Iris pigment epithelial cell (primary cell): ENCODE measurements at places on chromosomes 2 and 18.

DNA sequence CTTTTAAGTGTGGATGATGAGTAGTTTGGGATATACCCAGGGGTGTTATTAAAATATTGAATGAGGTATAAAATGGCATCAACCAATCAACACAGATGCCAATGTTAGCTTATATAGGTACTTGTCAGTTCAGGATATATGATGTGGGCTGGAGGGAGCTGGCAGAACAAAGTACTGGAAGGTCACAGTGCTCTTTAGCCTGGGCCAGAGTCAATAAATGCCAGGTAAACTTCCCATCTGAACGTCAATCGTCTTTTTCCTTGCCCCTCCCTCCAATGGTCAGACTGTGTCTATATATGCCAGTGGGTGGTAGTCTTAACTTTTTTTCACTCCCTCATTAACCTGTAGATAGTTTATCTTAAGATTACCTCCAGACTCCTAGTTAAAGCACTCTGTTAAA lies 140.8 kb upstream of the RBMS1 start:
- no peak for DNase-seq

DNA sequence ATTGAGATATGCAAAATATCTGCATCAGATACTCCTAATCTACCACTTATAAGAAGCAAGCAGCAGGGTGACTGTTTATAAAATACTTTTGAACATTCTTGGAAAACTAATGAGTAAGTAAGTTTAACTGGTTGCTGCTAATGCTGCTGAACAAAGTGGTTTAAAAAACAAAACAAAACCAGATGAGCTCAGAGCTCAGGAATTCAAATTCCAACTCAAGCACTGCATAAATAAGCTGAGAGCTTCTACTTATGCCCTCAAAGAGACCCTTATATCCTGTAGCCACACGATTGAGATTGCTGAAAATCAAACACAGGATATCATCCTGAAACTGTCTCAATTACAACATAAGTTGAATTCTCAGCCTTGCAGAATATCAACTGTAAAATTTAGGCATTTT lies 62.3 kb upstream of the NYAP2 start:
- DNase-seq, result peak; percentile 93

- DNase-seq, result no peak
Observed at GRCh38 chr2:121816797-121817196, 61.3 kb downstream of the TSN start.

GRCh38 chr18:57207124-57207916 lies 60.4 kb downstream of the BOD1L2 start:
- DNase-seq, result no peak

DNA sequence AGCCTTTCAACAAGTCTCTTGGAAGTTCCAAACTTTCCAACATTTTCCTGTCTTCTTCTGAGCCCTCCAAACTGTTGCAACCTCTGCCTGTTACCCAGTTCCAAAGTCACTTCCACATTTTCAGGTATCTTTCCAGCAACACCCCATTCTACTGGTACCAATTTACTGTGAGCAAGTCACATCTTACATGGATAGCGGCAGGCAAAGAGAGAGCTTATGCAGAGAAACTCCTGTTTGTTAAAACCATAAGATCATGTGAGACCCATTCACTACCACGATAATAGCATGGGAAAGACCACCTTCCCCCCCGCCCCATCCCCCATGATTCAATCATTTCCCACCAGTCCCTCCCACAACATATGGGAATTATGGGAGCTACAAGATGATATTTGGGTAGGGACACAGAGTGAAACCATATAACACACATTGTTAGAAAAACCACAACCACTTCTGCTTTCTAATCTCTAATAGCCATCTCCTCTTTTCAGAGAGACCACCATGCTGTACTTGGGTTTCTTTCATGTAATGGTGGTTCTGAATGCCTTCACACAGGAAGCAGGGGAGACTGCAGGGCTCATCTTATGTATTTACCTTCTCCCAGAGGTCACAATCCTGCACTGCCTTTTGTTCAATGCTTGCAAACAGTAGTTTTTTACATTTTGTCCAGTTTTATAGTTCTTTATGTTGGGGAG lies 46.0 kb upstream of the CALCRL start:
- DNase-seq, result no peak

GRCh38 chr2:55158111-55158814 lies 73.8 kb downstream of the CLHC1 start:
- no peak for DNase-seq

DNA sequence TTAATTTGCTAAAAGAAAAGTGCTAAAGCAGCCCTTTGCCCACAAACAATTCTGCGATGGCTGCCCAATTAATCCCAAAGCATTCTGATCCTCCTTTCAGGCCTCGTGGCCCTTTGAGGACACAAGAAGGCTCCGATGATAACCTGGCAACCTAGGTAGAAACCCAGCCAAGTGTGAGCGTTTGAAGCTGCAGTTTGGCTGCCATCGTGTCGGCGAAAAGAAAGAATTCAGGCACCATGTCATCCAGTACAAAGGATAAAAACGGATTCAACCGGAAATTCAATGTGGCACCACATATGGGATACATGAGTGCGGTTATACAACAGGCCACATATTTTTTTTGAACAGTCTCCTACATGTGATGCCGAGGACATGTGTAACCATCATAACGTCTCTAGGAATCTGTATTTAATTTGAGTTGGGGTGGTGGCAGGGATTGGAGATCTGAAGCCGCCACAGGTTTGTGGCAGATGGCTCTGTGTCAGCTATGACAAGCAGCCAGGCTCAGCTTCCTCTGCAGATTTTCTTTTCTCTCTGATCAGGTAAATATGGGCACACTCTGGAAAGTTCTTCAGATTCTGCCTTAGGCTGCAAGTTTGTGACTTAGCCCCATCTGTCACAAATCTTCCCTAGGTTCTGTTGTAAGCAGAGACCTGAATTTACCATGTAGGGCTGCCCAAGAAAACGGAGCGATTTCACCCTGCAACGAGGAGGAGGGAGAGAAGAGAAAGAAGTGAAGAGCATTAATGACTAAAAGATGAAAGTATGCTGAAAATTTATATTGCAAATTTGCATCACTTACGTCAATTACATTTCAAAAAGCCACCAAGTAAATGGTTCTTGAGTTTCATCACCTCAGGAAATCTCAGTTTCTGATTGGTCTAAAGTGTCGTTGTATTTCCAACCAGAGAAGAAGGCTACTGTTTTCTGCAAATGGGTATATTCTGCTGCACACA lies 573.2 kb downstream of the ZEB2 start:
- DNase-seq, result no peak

GRCh38 chr2:24543252-24543651 lies 52.2 kb downstream of the NCOA1 start:
- no peak for DNase-seq

- DNase-seq, result no peak
Observed at GRCh38 chr2:233793465-233794127, 15.5 kb downstream of the MROH2A start.

GRCh38 chr2:23376972-23377371 lies 8.0 kb upstream of the KLHL29 start:
- DNase-seq, result peak; percentile 65

DNA sequence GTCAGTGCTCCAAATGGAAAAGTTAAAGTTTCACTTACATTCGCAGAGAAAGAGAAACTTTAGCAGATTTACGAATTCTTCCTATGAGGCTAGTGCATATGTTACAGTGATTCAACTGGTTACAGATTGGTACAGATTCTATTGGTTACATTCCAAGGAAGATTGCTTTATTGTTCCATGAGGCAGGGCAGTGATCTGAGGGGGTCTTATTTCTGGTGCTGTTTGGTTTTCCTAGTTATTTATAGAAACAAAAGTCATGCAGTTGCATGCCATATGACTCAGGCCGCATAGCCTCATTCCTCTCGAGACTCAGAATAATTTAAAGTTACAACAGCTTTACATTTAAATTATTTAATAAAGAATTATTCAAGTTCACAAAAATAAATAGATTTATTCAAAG lies 385.4 kb upstream of the SYT4 start:
- peak; percentile 91 for DNase-seq

GRCh38 chr2:205937211-205937610 lies 148.8 kb downstream of the INO80D start:
- no peak for DNase-seq

DNA sequence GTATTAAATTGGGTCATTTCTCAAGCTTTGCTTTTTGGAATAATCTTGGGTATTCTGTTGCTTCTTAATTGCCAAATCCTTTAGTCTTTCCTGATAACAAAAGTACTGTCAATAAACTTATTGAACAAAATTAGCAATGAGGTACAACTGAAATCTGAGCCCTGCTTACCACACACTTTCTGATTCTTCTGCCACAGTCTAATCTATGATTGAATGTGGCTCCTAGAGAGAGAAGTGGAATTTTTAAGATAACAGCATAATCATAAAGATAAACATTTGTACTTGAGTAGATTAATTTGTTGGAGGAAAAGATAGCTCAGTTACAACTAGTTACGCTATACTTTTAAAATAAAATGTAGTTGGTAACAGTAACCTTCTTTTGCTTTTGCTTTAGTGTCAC lies 354.8 kb downstream of the CELF4 start:
- DNase-seq, result no peak

GRCh38 chr2:132652474-132652873 lies 17.5 kb downstream of the LYPD1 start:
- no peak for DNase-seq

DNA sequence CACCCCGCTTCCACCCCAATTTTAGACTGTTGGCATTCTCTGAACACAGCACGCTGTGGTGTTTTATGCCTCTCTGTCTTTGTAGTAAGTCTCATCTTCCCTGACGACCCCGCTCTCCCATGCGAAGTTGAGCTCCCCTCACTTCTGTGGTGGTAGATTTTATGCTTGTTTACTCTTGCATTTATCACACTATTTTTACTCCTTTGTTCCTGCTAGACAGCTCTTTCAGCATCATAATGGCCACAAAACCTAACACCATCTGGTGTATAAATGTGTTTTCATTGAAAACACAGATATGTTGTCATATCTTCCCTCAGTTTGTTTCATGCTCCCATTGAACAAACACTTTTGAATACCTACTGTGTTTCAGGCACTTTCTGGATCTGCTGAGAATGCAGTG lies 57.1 kb downstream of the PKP4 start:
- no peak for DNase-seq

DNA sequence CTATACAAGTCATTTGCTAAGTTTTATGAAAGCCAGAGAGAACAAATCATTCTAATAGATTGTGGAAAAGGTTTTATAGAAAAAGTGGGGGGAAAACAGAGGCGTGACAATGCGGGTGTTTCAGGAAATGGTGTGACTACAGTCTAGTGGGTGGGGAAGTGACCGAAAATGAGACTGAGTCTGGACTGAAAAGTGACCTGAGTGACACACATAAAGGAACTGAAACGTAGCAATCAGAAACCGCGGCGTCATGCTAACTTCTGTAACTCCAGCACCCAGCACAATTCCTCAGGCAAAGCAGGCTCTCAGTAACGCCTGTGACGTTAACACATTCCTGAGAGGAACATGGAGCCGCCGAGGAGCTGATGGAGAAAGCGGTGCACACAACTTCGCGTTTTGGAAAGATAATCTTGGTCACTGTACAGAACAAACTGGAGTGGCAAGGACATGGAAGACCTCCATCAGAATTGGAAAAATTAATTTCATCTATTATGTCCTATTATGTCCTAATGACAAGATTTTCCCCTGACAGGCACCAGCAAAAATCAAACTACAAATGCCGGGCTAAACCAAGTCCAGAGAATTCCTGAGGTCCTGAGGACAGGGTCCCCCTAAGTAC lies 1.4 kb upstream of the CD226 start:
- no peak for DNase-seq

- DNase-seq, result peak; percentile 80
Observed at GRCh38 chr2:40332191-40332826, 119.6 kb downstream of the SLC8A1 start.

- no peak for DNase-seq
Observed at GRCh38 chr2:222025881-222026271, 272.9 kb downstream of the PAX3 start.

DNA sequence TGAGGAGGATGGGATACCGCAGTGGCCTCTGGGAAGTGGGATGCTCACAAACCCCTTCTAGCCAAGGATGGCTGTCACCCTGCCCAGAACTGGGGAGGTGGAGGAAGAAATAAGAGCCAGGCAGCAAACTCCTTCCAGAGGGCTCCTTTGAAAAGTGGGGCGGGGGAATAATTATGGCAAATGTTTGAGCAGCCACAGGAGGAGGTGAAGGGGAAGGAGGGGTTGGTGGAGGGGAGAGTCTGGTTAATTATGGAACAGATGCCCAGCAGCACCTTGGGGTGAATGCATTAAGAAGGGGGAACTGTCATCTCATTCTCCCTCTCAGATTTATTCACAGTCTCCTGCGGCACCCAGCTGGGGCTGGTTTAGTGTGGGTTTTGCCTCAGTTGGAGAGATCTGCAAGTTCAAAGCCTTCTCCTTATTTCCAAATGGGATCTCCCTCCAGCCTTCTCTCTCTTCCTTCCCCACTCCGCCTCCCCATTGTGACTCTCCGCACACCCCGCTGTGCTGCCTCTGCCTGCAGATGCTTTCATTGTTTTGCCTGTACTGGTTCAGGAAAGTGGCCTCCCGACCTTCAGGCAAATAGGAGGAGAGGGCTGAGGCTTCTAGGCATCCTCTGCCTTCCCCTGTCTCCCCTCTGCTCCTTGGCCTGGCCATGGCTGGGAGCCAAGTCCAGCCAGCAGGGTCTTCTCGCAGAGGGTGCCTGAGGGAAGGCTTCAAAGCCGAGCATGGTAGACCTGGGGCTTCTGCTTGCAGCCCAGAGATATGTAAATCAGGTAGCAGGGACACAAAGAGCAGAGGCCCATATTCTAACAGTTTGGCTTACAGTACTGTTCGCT lies 457.2 kb upstream of the MEX3C start:
- DNase-seq, result no peak

DNA sequence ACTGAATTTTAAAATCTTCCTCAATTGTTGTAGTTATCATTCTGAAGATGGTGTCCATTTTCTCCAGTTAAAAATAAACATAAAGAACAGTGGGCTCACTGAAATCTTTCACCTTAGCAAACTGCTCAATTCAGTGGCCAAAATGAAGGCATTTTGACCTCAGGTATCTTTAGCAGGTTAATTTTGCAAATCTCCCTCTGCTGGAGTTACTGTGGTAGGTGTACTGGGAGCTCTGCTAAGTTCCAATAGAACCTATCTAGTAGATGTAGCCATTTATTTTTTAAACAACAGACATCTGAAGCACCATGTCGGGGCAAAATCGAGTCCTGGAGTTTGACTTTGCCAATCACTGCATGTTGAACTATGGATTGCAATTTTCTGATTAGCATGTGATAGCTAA lies 177.1 kb downstream of the IRS1 start:
- no peak for DNase-seq

DNA sequence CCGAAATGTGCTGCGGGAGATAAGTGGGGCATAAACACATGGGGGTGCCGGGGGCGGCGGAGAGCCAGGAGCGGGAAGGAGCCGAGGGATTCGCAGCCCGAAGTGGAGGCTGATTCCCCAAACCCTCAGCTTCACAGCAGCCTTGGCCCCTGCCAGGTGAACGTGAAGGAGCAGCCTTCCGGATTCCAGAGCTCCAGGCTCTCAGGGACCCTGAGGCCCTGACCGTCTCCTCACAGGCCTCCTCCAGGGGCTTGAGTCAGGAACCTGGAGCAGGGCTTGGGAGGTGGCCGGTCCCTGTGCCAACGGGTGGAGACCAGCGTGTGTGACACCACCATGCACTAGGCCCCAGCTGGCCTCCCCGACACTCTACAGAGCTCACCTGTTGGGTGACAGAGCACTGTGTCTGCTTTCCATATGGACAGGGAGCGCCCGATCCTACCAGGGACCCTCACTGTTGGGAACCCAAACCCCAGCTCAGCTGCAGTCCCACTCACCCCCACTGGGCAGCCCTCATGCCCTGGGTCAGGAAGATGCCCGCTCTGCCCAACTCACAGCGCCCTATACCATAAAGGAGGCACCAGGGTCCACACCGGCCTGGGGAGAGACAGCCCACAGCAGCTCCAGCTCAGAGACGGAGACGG lies 117.6 kb upstream of the OTOS start:
- DNase-seq, result no peak
